ENCODE measurements at places on chromosomes 5 and 9. TPM values are rescaled to one million over a fixed set of nuclear protein-coding genes. Genes with fewer than 3 reads are reported as not detected.

DNA sequence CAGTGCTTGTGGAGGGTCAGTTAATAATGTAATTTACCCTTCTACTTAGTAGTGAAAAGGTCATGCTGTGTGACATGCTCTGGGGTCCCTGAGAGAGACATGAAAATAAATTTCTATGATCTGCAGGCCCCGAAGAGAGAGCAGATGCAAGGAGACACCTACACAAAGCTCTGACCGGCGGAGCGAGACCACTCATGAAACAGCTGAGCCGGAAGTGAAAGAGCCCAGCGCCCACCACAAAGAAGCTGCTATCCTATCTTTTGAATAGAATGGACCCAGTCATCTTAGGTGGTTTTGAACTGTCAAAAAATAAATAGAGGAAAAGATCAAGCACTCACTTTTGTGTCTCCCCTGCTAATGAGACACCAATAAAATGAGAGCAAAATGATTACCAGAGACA, 190.0 kb downstream of the MED10 start:
- DNase-seq, result no peak

GRCh38 chr5:14249258-14250082, 106.3 kb downstream of the TRIO start:
- no peak for DNase-seq

GRCh38 chr9:128920381-128921058, at the start of gene PHYHD1:
TSS of gene PHYHD1 (plus strand) at chr9:128920982. CDS start at chr9:128922324, 1,342 bp downstream.
- no peak for DNase-seq

DNA sequence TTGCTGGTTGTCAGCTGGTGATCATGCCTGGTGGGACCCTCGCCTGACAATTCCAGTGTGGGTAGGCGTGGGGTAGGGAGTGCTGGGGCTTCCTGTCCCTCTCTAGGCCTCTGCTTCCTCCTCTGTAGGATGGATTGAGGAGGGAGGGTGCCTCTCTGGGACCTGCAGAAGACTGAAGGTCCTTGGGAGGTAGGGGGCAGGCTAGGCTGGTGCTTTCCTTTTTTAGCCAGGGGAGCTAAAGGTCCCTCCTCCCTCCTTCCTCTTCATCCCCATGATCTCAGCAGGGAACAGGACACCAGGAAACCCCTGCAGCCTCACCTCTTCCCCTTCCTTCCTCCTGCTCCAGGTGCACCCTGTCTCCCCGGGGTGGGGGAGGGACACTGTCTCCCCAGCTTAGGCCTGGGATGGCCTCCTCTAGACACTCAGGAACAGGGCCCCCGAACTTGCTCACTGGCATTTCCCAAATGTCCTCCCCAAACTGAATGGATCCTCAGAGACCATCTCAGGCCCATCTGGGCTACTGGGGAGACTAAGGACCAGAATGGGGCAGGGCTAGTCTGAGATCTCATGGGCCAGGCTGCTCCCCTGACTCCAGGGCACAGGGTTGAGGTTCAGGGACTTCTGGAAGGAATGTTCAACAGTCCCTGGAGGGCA, 8.4 kb downstream of the SH2D3C start:
- DNase-seq, result no peak

GRCh38 chr9:135249711-135250110, 162.2 kb downstream of the OLFM1 start:
- no peak for DNase-seq

- no peak for DNase-seq
Observed at GRCh38 chr9:4193391-4193790, 106.5 kb downstream of the GLIS3 start.

- DNase-seq, result no peak
Observed at GRCh38 chr9:101513351-101513750, 20.3 kb upstream of the RNF20 start.

- no peak for DNase-seq
Observed at GRCh38 chr9:107630156-107630555, 140.6 kb upstream of the KLF4 start.

DNA sequence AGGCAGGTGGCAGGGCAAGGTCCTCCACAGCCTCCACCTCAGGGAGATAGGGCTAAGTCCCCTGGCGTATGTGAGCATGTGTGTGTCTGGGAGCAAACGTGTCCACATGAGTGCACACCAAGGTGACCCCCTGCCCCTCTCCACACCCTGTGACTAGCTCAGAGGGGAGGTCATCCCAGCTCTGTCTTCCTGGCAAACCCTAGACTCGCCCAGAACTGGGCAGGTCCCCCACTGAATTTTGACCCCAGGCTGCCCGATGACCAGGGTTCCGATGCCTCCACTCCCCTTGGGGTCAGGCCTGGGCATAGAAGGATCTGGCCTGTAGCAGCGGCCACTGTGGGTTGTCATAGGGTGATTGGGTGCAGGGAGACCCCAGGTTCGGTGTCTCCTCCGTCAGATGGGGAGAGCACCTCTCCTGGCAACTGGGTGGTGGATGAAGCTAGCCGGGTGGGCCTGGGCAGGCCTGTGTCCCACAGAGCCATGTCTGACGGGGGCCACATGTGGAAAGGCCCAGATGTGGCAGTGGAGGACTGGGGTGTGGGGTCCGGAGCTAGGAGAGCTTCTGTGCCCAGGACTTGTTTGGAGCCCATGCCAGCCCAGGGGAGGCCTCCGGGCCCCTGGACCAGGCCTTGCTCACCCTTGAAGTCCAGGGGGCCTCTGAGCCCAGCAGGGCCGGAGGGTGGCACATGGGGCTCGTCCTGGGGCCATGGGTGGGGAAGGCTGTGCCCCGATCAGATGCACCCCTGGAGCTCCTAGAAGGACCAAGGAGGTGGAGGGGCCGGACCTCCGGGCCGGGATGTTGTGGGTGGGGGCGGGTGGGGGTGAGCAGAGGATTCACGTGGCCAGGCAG, 6.2 kb downstream of the DIPK1B start:
- DNase-seq, result no peak

- DNase-seq, result no peak
Observed at GRCh38 chr9:93255994-93256877, 72.3 kb downstream of the WNK2 start.

Gene ACTBL2
- 1.5 TPM for total RNA-seq

Gene ISOC1
- total RNA-seq, result 23.9 TPM

Gene SLC36A3
- total RNA-seq, result not detected

Gene PLCXD3
- total RNA-seq, result 0.48 TPM

Gene ANKRD34B
- 1.5 TPM for total RNA-seq

Gene TESK1
- 24.5 TPM for total RNA-seq

Gene CDH18
- total RNA-seq, result not detected

Gene SLC28A3
- total RNA-seq, result 0.75 TPM
